Ovary (tissue), 10 donors: ENCODE measurements at places on chromosomes 7 and 10.

DNA sequence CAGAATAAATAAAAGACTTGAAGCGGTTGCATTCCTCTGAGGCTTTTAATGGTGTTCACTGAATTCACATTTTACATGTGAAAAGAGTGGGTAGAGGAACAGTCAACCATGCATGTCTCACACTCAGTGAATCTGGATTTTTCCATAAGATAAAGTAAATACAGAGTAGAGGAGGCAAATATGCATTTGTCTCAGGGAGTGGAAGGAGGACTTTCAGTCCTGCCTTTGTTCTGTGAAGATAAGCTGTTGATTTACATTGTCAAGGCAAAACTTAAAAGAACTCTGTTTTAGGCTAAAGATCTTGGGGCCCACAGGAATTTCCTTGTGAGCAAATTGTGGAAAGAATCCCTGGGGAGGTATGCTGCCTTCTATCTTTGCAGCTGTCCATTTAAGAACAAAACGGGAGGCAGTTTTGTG is 825.3 kb upstream of the MBL2 start:
- no peak for DNase-seq

DNA sequence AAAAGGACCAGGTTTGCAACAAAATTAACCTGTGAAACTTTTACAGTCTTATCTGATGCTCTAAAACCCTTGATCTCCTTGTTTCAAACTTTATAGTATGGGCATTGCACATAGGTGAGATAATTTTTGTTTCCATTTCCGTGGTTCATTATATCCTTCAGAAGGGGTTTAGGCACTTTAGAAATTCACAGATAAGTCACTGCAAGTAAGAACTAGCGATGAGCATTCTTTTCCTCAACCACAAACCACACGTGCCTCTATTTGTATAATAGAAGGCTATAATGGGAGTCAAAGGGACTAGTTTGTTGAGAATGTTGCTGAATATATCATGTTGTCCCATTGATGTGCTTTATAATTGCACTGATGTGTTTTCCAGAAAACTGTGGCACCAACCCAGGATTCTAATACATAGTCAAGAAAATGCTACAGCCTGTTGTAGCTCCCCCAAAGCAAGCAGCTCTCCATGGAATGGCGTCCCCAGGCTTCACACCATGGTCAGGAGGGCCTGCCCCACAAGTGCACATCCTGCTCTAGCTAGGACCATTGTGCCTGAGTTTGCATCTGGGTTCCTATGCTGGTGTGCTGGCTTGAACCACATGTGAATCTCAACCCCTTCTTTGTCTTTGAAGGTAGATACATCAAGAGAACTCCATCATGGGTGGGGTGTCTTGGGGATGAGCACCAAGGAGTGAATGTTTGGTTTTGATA is 14.0 kb upstream of the ATXN7L1 start:
- DNase-seq: no peak

GRCh38 chr10:79483299-79483698 is 29.0 kb upstream of the EIF5AL1 start:
- no peak for DNase-seq

DNA sequence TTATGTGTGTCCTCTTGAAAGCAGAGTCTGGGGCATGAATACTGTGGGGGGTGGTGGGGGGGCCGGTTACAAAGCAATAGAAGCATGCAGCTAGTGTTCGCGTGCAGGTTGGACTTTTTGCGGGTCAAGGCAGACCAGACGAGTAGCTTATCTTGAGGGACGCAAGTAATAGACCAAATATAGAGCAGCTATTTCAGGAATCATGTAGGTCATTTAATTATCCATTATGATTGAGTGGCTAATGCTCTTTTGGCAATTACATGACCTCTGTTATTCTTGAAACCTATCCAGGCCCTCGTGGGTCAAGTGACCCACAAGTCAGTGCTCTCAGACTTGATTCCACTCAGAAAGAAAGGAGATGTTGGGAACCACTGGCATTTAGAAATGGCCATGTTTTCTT is 93.0 kb downstream of the BTRC start:
- DNase-seq: no peak
